ENCODE measurements at places on chromosomes 2 and 18. TPM values are rescaled to one million over a fixed set of nuclear protein-coding genes. Genes with fewer than 3 reads are reported as not detected.
A peak's percentile ranks its signal among the peaks of the same experiment; 100 is the strongest.

GATA6 gene
- total RNA-seq = 56.0 TPM

DNA sequence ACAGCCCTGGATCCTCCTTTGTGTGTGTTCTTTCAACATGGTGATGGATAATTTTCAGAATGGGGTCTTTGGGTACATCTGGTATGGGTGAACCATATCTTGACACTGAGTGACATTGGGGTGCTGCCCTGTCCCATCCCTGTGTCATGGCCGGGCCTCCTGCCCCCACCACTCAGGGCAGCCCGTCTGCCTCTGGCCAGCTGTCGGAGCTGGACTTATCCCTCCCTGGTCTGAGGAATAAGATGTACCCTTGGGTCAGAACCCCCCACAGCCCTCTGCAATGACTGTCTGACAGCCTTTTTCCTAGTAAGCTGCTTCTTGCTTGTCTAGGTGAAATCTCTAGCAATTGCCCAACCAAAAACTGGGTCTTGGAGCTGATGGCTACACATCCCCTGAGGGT lies 142.9 kb downstream of the SH3RF3 start:
- DNase-seq = no peak

- no peak for DNase-seq
These were observed 191.9 kb downstream of the ARL4C start for GRCh38 chr2:234304950-234305349.

DNA sequence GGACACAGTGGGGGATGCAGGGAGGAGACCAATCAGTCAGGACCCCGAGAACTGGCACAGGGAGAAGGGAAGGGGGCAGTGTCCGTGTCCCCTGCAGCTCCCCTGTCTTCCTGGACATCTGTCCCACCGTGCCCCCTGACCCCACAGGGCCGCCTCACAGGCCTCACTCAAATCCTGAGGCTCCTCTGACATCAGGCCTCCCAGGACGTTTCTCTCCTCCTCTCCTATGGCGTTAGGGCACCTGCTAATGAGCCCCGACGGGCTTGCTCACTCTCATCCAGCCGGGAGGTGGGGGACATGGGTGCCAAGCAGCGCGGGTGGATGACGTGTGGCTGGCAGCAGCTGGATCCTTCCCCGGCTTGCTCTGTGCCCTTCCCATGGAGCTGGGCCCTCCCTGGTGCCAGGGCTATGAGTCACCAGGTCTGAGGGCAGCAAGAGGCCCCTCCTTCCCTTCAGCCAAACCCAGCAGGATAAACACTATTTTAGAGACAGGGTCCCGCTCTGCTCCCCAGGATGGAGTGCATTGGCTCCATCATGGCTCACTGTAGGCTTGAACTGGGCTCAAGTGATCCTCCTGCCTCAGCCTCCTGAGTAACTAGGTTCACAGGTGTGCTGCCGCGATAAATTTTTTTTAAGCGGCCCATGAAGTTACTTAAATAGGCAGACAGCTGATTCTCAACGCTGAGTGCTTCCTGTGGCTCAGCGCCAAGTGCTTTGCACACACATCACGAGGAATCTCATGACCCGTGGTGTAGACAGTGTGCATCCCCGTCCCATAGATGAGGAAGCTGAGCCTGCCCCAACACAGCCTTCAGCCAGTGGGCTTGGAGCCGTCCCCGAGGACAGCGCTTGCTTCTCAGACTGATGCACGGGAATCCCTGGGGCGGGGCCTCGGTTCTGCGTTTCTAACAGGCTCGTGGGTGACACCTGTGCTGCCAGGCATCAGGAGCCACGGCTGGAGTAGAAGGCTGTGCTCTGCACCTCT lies 64.5 kb upstream of the HDAC4 start:
- DNase-seq = peak; percentile 85

DNA sequence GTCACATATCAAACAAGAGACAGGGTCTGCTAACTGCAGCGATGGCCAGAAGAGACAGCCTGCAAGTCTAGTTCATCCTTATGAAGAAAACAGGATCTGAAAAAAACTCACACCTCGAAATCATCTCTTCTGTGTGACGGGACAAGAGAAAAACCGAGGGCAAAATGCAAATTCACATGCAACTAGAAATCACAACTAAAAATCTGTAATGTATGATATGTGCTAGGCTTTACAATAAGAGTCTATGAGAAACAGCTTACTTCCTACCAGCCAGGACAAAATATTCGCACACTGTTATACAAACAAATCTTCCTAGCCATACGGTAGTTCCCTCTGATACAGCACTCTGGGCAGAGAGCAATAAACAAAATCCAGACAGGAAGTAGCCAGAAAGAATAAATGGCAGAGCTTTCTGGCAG lies 48.8 kb downstream of the ANKRD44 start:
- no peak for DNase-seq

CCDC141 gene
- total RNA-seq = 136 TPM

GRCh38 chr2:117832332-117832731 lies 17.8 kb downstream of the DDX18 start:
- no peak for DNase-seq

SRD5A2 gene
- total RNA-seq = not detected

FRZB gene
- 1.4 TPM for total RNA-seq

LYG2 gene
- total RNA-seq = not detected

DNA sequence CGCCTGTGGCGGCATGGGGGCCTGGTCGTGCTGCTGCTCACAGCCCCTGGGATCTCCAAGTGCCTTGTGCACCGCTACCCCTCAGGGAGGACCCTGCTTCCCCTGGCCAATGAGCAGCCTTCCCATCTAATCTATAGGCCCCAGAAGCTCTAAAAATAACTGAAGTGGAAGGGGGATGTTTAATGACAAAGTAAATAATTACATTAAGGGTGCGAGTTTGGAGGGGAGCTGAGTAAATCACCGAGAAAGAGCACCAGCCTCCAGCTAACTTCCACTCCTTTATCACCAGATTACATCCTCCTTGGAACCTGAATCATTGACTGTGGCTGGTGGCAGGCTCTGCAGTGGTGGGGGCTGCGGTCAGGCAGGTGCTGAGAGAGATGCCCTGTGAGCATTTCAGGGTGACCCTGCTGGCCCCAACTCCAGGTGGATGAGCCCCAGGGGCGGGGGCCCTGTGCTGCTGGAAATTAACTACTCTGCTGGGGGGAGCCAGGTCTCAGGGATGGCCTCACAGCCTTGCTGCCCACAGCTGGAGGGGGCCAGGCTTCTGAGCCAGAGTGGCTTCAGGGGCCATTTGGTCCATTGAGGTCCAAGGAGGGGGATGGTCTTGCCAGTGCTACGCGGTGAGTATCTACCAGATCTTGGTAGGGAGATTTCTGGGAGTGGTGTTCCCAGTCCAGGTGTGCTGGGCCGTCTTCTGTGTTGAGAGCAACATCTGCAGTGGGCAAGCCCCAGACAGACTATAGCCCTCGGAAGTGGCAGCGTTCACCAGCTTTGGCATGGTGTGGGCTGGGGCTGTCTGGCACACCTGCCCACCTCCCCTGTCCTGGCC lies 74.2 kb downstream of the GLI2 start:
- no peak for DNase-seq

Measured in Right ventricle myocardium superior (tissue), 1 donor.